Activated CD4-positive, alpha-beta T cell treated with anti-CD3 and anti-CD28 coated beads, Interleukin-2, amount 50 U/mL, for 16 hours (primary cell): ENCODE measurements at places on chromosomes 6 and 20.

DNA sequence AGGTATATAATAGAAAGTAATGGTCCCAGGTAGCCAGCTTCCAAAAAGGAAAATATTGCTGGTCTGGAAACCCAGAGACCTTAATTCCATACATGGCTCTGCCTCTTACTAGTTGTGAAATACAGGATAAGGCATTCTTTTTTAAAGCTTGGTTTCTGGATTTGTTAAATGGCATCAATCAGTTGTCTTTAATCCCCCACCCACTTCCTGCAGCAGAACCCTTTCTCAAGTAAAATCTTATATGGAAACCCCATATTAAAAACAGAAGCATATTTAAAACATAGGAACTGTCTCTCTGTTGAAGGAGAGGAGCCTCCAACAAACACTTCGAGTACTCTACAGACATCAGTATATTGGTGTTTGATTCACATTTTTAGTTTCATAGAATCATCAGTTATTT is 6.2 kb upstream of the LCA5 start:
- DNase-seq, result no peak

DNA sequence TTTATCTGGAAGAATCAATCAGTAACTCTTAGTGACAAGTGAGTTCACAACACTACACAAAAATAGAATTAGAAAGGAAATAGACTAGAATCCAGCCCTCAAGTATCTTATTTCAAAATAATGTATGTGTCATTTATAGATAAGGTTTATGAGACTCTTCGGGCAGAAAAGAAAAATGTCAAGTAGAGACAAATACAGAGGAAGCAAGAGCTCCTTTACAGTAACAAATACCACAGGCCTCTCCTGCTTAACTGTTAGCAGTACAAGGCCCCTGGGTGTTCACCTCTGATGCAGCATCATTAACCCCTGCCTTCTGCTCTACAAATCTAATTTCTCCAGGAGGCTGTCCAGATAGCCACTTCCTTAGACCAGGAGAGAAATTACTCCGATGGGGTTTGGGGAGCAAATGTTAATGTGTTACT is 76.7 kb downstream of the UBE3D start:
- DNase-seq, result no peak

GRCh38 chr6:108733706-108734265 is 114.4 kb upstream of the ARMC2 start:
- DNase-seq, result no peak

GRCh38 chr6:81413306-81413705 is 339.2 kb downstream of the TENT5A start:
- no peak for DNase-seq

DNA sequence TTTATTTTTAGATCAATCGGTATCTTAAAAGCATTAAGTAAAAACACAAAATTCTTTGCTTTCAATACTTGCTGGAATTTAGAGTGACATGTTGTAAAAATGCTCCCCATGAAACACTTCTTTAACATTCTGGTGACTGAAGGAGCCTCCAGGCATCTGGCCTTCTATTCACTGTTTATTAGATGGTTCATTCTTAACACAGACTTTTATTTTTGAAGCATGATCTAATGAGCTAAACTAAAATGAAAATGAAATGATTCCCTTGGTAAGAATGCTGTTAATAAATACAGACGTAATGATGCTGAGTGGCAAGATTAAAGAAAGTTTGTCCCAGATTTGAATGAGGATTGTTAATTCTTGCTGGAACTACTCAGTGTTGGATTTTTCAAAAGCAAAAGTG is 698.4 kb downstream of the TENT5A start:
- DNase-seq, result no peak

DNA sequence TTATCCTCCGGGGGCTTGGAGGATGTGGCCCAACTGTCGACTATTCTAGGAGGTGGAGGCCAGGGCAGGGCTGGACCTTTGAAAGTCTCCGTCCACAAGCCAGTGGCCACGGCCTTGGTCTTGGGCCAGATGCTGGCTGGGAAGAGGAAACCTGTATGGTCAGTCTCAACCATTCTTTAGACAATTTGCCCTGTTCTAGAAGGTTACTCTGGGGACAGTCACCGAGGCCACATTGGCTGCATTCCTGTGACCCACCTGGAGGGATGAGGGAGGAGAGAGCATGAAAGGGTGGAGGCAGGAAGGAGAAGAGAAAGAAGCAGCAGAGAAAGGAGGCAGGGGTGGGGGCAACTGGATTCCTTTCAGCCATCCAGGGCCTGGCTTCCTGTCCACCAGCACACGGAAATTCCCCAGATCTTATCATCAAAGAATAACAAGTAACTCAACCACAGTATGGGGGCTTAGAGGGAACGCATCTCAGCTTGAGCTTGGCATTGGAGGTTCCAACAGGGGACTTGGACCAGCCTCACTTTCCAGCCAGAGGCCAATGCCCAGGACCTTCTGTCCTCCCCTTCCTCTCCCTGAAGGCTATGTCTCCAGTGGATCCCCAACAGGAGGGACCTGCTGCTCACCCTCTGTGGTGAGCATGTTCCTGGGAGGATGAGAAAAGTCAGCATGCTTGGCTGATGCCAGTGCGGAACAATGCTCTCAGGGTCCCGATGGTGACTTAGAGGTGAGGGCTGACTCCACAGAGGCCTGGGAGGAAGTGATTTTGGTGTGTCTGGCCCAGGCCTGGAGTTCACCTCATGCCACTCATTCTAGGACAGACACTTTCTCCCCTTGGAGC is 30.4 kb downstream of the TGM2 start:
- DNase-seq, result no peak

DNA sequence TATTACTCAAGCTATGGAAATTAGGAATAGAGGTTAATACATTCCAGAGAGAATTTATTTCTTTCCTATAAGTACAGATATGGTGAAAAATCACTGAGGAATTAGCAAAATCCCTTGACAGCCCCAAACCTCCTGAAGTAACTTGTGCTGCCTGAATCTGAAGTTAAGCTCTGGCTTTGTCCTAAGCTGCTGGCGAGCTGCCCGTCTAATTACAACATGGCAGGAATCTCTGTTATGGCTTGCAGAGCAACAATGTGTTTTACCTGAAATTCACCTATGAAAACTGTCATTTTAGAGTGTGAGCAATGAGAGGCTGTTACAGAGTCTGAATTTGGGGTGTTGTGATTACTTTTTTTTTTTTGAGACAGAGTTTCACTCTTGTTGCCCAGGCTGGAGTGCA is 22.5 kb upstream of the IYD start:
- DNase-seq, result no peak

DNA sequence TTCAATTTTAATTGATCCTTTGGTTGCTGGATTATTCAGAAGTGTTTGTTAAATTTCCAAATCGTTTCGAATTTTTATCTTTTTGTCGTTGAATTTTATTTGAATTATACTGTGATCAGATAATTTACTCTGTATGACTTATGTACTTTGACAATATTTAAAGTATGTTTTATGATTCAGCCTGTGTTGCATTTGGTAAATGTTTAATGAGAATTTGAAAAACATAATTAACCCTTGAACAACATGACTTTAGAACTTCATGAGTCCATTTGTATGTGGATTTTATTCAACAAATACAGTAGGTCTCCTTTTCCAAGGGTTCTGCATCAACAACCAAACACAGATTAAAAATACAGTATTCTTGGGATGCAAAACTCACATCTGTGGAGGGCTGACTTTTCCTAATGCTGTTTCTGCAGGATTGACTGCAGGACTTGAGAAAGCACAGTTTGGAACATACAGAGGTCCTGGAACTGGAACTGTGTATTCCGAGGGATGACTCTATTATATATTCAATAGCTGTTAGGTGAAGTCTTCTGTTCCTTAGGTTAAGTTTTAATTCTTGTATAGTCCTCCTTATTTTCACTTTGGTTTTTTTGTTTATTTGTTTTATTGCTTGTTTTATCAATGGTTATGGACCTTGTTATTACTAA is 40.5 kb downstream of the FAM83B start:
- DNase-seq, result no peak
